ENCODE measurements at places on chromosomes 13 and 19. TPM values are rescaled to one million over a fixed set of nuclear protein-coding genes. Genes with fewer than 3 reads are reported as not detected.
A peak's percentile ranks its signal among the peaks of the same experiment; 100 is the strongest.

DNA sequence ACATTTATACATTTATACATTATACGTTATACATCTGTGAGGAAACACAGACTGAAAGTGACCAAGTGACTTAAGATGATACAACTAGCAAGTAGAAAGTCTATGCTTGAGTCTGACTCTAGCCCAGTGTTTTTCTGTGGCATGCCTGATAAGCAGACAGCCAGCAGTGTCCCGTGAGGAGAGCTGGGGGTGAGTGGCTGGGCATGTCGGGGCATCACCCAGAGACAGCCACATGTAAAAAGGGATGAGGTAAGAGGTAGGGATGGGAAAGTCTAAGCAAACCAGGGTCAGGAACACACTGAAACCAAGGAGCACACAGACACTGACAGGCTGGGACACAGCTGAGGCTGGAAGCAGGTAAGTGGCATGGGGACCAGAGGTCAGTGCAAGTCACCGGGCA is 333.2 kb downstream of the FOXO1 start:
- no peak for DNase-seq

DNA sequence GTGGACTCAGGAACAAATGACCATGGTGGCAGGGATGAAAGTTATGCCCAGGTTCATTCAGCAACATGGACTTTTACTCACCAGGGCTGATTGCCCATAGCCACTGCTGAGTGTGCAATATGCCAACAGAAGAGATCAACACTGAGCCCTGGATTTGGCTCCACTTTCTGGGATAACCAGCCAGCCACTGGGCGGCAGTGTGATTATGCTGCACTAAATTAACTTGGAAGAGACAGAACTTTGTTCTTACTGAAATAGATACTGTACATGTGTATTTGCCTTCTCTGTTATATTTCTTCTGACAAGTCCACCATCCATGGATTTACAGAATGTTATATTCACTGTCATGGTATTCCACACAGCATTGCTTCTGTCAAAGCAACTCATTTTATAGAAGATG is 257.4 kb downstream of the TDRD3 start:
- DNase-seq, result no peak

- no peak for DNase-seq
Observed at GRCh38 chr13:41709511-41709910, 251.4 kb downstream of the VWA8 start.

GRCh38 chr13:42702716-42703115 is 78.7 kb upstream of the FAM216B start:
- no peak for DNase-seq

GRCh38 chr13:61766667-61767058 is 351.0 kb upstream of the PCDH20 start:
- DNase-seq, result no peak

- no peak for DNase-seq
Observed at GRCh38 chr13:40409278-40409677, 257.2 kb downstream of the FOXO1 start.

- peak; percentile 30 for DNase-seq
Observed at GRCh38 chr13:77779552-77780272, 82.2 kb downstream of the SLAIN1 start.

GRCh38 chr13:100520936-100521850 is 67.4 kb downstream of the GGACT start:
- DNase-seq, result no peak

GRCh38 chr13:54226876-54227275 is 1198.3 kb downstream of the OLFM4 start:
- DNase-seq, result no peak

DNA sequence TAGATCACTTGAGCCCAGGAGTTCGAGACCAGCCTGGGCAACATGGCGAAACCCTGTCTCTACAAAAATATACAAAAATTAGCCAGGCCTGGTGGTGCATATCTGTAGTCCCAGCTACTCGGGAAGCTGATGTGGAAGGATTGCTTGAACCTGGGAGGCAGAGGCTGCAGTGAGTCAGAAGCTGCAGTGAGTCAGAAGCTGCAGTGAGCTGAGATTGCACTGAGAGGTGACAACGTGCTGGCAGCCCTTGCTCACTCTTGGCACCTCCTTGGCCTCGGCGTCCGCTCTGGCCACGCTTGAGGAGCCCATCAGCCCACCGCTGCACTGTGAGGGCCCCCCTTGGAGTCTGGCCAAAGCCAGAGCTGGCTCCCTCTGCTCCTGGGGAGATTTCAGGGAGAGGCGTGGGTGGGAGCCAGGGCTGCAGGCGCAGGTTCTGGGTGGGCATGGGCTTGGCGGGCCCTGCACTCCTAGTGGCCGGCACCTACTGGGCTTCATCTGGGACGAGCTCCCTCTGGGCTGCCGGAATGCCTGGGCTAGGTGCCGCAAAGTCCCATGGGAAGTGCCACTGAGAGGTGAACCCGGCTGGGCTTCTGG is 39.5 kb upstream of the RPL21 start:
- no peak for DNase-seq

GRCh38 chr13:102788683-102789082 is 10.1 kb downstream of the POGLUT2 start:
- DNase-seq, result no peak

GRCh38 chr13:71759651-71760511 is 107.1 kb downstream of the DACH1 start:
- no peak for DNase-seq

DNA sequence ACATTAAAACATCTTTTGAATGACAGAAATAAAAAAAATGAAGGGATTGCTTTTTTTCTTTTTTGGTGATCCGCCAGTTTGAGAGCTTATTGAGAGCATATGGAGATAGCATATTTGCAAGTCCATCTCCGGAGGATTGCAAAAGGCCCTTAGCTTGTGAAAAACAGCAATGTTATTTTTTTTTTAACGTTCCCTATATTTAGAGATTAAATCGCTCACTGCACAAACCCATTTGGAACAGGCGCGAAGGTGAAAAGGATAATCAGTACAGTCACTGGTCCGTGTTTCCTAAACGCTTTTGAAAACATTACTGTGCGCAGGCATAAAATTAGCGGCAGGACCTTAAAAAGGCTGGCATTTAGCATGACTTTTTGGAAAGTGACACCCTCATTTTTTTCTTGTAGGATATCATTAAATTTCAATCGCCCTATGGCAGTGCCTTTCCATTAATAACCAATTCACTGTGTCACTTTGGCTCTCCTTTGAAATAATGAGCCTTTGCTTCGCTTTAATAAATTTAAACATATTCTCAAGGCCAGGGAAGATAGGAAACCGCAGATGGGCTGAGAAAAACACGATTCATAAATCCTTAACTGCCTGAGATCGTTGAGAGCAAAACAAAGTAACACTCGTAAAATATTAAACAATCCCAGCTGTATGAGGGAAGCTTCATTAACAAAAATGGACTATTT is 342.2 kb downstream of the DACH1 start:
- no peak for DNase-seq

DNA sequence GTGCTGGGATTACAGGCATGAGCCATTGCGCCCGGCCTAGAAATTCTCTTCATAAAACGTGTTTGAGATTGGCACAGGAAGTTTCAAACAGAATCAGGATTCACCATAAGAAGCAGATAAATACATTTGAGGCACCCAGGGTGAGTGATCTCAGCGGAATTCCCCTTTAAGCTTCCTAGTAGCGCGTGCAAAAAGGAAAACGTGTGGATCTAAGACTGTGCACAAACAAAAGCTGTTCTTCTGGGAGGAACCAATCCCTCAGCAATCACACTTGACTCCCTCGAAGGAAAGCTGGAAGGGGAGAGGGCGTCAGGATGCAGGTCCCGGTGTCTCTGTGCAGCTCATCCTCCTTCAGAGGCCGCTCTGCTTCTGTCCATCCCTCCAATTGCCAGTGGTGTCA is 15.5 kb downstream of the MCF2L start:
- no peak for DNase-seq

DNA sequence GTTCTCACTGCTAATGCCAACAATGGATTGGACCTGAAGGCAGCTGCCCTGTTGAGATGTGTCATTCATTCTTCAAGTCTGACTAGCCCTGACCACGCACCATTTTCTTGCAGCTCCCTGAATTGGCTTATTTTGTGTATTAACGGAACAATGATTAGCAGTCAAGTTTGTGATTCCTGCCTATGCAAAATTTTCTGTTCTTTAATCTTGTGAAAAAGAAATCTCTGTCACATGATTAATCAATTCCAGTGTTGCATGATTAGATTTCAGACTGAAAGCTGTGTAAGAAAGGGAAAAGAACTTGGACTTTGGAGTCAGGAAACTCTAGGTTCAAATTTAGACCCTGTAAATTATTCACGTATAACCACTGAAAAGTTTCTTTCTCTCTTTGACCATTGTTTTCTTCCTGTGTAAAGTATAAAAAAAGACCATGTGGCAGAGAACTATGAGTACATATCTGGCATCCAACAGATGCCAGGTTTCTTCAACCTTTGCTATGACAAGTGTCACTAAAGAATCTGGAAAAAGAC is 64.5 kb upstream of the SLC10A2 start:
- DNase-seq, result no peak

- DNase-seq, result peak; percentile 88
Observed at GRCh38 chr13:105918842-105919741, 616.4 kb downstream of the EFNB2 start.

DNA sequence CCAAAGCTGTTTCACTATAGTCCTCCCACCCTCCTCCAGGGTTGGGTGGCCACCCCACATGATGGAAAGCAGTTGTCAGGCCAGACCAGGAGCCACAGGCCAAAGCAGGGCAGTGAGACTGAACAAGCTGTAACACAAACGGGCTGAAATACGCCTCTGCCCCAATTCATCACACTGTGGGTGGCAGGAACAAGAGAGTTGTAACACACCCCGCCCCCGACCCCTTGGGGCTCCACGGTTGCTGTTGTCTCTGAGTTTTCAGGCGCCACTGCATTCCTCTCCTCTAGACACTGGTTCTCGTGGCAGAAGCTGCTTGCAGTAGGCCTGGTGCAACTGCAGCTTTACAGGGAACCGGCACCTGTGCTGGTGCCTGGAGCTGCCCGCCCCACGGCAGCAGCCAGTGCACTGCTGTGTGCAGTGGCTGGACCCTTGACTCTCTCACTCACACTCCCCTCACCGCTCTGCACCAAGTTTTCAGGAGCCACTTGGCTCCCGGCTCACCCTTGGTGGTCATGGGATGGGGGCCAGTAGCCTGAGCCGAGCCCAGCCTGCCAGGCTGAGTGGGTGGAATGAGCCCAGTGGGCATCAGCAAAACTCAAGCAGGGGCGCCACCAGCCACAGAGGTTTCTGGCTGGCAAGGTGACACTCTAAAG is 1314.5 kb upstream of the MIR17HG start:
- no peak for DNase-seq

TOMM40 gene
- 80.0 TPM for total RNA-seq

KLK3 gene
- total RNA-seq, result 11.7 TPM

PTH2 gene
- total RNA-seq, result not detected

TRPC4 gene
- 0.24 TPM for total RNA-seq

MYO16 gene
- total RNA-seq, result 0.06 TPM

S1PR4 gene
- 1.1 TPM for total RNA-seq
